ENCODE measurements at places on chromosomes 11 and 22. TPM values are rescaled to one million over a fixed set of nuclear protein-coding genes. Genes with fewer than 3 reads are reported as not detected.

- no peak for DNase-seq
These were observed 188 bp upstream of the MTNR1B start for GRCh38 chr11:92969293-92969633.

Gene CCDC15
- 9.8 TPM for total RNA-seq

- no peak for DNase-seq
These were observed 174.2 kb upstream of the ARHGAP20 start for GRCh38 chr11:110886288-110886970.

Gene EXPH5
- 1.1 TPM for total RNA-seq

DNA sequence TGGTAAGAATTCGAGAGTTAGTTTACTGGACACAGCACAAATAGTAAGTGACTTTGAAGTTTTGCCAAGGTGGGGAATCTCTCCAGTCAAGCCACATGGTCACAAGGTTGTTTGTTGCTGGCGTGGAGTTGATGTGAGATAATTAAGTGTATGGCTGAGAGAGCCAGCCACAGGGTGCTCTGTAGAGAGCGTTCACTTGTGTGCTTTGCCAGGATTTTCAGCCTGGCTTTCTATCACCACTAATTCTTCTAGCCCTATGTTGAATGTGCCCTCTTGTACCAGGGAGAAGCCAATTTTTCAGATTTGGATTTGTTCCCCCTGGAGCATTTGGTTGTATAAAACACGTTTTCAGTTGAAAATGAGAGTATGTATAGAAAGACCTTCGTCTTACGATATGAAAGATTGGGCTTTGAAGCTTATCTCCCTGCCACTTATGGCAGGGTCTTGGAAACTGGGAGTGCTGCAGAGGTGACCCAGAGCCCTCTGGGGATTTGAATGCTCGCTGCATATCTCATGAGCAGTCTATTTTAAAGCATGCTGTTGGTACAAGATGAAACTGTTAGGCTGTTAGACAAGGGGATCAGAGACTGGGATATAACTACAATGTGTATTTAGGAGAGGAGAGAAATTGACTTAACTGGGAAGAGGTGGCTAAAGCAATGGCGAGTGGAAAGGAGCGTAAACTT is 28.6 kb downstream of the CSRP3 start:
- no peak for DNase-seq

DNA sequence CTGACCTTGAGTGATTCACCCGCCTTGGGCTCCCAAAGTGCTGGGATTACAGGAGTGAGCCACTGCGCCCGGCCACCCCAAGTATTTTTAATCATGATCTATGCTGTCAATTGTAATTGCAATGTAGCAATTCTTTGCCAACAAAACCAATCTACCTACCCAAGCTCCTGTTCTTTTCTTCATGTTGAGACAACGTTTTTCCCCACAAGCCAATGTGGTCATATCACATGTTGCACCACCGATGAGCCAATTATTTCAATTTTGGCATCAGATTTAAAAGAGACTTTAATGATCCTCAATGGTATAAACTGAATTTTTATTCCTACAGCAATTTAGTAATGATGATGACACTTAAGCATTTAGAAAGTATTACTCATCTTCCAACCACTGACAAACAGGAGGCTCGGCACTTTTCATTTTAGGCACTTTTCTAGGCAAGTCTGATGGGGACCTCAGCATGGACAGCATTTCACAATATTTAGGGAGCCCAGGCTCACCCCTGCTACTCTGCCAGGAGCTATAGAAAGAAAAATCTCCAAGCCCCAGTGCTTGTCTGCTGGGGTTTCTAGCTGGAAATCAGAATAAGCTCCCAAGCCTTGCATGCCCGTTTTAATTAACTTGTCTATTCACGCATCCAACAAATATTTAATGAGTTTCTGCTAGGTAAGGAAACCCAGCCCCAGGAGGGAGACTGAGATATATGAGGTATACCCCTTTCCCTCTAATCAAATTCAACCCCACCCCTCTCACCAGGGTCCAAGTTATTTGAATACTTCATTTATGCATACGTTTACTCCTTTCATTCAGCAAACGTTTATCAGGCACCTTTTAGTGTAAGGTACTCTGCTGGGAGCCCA is 291.4 kb downstream of the ST3GAL4 start:
- peak; percentile 40 for DNase-seq

- no peak for DNase-seq
These were observed 34.0 kb upstream of the TECTA start for GRCh38 chr11:121067026-121067425.

DNA sequence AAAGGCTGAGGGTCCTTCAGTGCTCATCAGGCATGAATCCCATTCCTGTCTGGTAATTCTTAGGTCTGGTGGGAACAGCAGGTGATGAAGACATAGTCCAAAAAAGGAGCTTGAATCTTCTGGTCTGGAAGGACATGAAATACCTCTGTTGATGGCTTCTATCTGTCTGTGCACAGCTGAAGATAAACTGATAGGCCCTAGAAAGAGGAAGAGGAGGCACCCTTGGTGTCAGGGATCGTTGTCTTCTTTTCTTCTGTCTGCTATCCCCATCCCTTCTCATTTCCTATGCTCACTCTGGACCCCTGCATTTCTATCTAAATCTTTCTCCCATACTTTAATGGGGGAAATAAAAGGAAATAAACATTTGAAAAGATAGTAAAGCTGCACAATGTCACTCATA is 9.4 kb downstream of the AGBL2 start:
- no peak for DNase-seq

DNA sequence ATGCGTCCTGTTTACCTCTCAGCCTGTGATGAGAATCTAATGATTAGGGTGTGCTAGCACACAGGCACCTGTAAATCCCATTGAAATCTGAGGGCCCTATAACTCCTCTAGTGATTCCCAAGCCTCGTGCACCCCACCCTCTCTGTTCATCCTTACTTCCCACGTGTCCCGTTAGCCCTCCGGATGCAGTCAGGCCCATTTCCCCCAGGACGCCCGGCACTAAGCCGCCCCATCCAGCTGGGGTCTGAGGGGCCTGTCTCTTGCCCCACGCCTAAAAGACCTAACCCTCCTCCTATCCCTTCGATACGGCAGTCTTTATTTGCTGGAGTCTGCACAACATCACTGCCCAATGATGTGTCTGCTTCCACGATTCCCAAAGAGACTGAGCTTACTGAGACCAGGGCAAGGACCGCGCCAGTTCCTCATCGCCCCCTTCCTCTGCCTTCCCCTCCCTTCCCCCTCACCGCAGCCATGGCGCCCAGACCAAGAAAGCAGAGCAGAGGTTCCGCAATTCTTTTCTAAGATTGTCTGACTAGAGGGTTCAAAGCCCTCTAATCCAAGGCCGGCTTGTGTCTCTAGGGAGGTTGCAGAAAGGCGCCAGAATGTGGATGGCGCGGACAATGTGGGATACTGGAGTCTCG is 1.1 kb upstream of the FADS2 start:
- DNase-seq: no peak

- no peak for DNase-seq
These were observed 18.8 kb downstream of the BBOX1 start for GRCh38 chr11:27059431-27059830.

GRCh38 chr11:113201054-113201818 is 113.1 kb upstream of the TTC12 start:
- no peak for DNase-seq

Gene AGBL2
- 0.90 TPM for total RNA-seq

Gene CASP12
- total RNA-seq: 0.18 TPM

DNA sequence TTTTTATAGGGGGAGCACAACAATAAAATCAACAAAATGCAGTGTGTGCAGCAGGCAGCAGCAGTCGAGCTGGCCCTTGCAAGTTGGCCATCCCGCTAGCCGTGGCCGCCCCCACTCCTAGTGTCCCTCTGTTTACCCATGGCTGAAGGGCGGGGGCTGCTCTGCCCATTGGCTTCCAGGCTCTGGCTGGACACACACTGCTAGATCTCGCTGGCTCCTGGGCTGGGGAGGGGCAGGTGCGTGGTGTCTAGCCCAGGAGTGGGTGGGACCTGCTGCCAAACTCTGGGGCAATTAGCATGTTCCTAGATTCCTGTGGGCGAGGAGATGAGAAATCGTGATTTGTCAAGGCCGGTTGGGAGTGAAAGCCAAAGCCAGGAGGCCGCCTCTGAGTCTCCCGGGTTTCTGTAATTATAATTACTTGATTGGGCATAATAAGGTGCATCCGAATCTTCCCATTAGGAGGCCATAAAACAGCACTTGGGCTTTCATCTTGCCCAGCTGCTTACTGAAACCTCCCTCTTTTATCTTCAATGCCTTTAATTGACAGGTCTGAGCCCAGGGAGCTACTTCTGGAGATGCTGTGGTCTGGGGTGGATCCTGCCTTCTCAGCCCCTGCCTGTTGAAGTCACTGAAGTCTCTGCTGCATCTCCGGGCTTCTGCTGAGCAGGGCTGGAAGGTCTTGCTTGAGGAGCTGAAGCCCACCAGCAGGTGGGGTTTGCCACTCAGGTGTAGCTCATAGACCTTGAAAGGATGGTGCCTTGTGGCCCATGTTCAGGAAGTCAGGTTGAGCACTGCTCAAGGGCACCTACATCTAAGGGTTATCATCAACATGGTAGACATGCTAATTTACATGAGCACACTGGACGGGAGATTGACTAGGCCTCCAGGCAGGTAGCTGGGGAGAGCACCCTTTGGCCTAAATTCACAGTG is 44.5 kb upstream of the DKK3 start:
- no peak for DNase-seq

Gene GRAP2
- not detected for total RNA-seq

- peak; percentile 19 for DNase-seq
These were observed 154.2 kb upstream of the TTC12 start for GRCh38 chr11:113159988-113160807.

Gene PLEKHA7
- 0.09 TPM for total RNA-seq

- DNase-seq: no peak
These were observed 181.7 kb upstream of the CCDC90B start for GRCh38 chr11:83467837-83468236.

GRCh38 chr22:38490915-38491314 is 15.2 kb downstream of the DDX17 start:
- peak; percentile 62 for DNase-seq

GRCh38 chr11:1387521-1387920 is 2.2 kb upstream of the BRSK2 start:
- no peak for DNase-seq

GRCh38 chr11:3167143-3168119 is 2.3 kb upstream of the OSBPL5 start:
- DNase-seq: no peak

- peak; percentile 83 for DNase-seq
These were observed 93.6 kb downstream of the FEZ1 start for GRCh38 chr11:125402435-125402834.

Gene MYRF
- 0.18 TPM for total RNA-seq

- no peak for DNase-seq
These were observed 201.5 kb downstream of the SOX6 start for GRCh38 chr11:16154715-16155396.

- DNase-seq: peak; percentile 71
These were observed 43.8 kb upstream of the BARX2 start for GRCh38 chr11:129331871-129332274.

DNA sequence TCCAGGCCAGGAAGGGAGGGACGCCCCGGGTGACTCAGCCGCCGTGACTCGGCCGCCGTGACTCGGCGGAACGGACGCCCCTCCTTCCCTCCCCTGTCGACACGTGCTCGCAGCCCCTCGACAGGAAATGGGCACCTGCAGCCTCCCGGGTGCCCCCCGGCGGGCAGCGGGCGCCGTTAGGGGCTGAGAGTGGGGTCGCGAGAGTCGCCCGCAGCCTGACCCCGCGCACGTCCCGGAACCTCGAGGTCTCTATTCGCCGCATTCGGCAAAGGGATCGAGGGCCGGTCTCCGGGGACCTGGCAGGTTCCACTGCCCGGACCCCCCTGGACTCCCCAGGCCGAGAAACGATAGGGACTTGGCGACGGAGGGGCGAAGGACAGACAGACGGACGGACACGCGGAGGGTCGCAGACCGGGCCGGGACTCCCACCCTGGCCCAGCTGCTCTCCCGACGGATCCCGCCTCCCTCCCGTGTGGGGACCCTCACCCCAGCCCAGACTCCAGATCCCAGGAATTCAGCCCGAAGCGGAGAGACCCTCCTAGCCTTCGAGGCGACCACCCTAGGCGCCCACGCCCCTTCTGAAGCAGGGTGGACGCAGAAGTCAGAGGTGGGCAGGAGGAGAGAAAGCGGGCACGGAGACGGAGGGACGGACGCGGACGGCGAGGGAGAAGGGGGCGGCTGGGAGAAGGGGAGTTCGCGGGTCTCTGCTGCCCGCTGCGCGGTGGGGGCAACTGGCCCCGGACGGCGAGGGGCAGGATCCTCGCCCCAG is 648 bp downstream of the FOSL1 start:
- DNase-seq: peak; percentile 65

- DNase-seq: no peak
These were observed 20.3 kb upstream of the FAM181B start for GRCh38 chr11:82753921-82754320.

Gene RASD2
- total RNA-seq: 0.09 TPM

GRCh38 chr11:36261094-36261493 is 28.1 kb downstream of the COMMD9 start:
- no peak for DNase-seq

DNA sequence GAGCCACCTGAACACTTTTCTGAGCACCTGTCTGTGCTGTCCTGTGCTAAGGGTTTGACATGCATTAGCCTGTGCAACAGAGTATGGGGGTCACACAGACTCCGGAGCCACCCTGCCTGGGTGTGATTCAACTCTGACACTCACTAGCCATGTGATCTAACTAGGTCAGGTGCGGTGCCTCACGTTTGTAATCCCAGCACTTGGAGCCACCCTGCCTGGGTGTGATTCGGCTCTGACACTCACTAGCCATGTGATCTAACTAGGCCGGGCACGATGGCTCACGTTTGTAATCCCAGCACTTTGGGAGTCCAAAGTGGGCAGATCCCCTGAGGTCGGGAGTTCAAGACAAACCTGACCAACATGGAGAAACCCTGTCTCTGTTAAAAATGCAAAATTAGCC is 11.4 kb downstream of the UBE2L6 start:
- DNase-seq: no peak

DNA sequence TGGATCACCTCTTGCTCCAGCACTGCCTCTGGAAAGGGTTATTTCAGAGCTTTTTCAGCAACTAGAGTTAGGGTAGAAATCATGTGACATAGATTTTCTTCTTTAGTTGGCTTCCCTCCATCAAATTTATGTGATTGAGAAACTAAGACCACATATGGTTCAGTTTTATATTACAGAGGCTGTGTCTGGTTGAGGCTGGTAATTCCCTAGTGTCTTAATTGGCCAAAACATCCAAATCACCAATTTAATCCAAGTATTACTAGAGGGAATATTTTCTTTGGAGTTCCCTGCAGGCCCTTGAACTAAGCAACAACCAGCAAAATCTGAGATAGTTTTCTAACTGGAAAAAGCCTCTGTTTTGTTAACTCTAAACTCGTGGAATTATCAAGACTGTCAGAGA is 136.3 kb downstream of the ARHGAP42 start:
- DNase-seq: peak; percentile 89

Data from fibroblast of the aortic adventitia (primary cell).